Cardiac atrium fibroblast (primary cell): ENCODE measurements at places on chromosomes 1 and 21. TPM values are rescaled to one million over a fixed set of nuclear protein-coding genes. Genes with fewer than 3 reads are reported as not detected.

EPB41 gene
- 2.9 and 4.2 TPM in 2 replicates for total RNA-seq

OLFM3 gene
- total RNA-seq, result not detected in 2 replicates

RAB3GAP2 gene
- total RNA-seq, result 13.7 and 41.8 TPM in 2 replicates

TNFRSF4 gene
- total RNA-seq, result 1.9 TPM in 1 of 2 replicates, not detected in the other

PCP4 gene
- not detected in 2 replicates for total RNA-seq

MAB21L3 gene
- total RNA-seq, result not detected in 2 replicates

FAM72D gene
- not detected in 2 replicates for total RNA-seq

PTPN22 gene
- under 0.01 TPM in 1 of 2 replicates, not detected in the other for total RNA-seq

NKAIN1 gene
- total RNA-seq, result 0.32 and 11.4 TPM in 2 replicates

TENT5C gene
- total RNA-seq, result 0.32 and 0.54 TPM in 2 replicates

PKP1 gene
- 0.18 and 0.32 TPM in 2 replicates for total RNA-seq

CFAP107 gene
- not detected in 2 replicates for total RNA-seq
